Tongue (tissue), 3 donors: ENCODE measurements at places on chromosomes 13 and 19. TPM values are rescaled to one million over a fixed set of nuclear protein-coding genes. Genes with fewer than 3 reads are reported as not detected.

PRR19 gene
- 0.62 TPM for total RNA-seq

TJP3 gene
- 5.4 TPM for total RNA-seq

ZNF628 gene
- total RNA-seq = 4.4 TPM

PSG7 gene
- total RNA-seq = not detected

SLC25A41 gene
- 0.41 TPM for total RNA-seq

HS6ST3 gene
- 1.8 TPM for total RNA-seq

PRR22 gene
- not detected for total RNA-seq

ZNF540 gene
- 2.5 TPM for total RNA-seq

DCLK1 gene
- 62.5 TPM for total RNA-seq

CCDC122 gene
- total RNA-seq = 1.0 TPM

OR4F17 gene
- total RNA-seq = not detected

APOE gene
- total RNA-seq = 59.9 TPM
